Activated T-helper 1 cell treated with anti-CD3 and anti-CD28 coated beads, Interleukin-12 subunit alpha, Interleukin-12 subunit beta, Interleukin-2, Interleukin-4 antibody, amounts not matched to agents 30 ng/mL and 10 ng/mL and 1 ng/mL, durations not matched to agents 14 hours and 24 hours and 36 hours (primary cell): ENCODE measurements at places on chromosomes 4 and X. TPM values are rescaled to one million over a fixed set of nuclear protein-coding genes. Genes with fewer than 3 reads are reported as not detected.

DNA sequence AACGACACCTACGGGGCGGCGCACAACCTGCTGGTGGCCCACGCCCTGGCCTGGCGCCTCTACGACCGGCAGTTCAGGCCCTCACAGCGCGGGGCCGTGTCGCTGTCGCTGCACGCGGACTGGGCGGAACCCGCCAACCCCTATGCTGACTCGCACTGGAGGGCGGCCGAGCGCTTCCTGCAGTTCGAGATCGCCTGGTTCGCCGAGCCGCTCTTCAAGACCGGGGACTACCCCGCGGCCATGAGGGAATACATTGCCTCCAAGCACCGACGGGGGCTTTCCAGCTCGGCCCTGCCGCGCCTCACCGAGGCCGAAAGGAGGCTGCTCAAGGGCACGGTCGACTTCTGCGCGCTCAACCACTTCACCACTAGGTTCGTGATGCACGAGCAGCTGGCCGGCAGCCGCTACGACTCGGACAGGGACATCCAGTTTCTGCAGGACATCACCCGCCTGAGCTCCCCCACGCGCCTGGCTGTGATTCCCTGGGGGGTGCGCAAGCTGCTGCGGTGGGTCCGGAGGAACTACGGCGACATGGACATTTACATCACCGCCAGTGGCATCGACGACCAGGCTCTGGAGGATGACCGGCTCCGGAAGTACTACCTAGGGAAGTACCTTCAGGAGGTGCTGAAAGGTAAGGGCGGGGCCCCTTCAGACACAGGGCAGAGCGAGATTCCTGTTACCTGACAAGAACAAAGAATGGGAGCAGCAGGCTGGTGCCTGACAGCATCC, 11.7 kb downstream of the RPL9 start:
- peak; percentile 24 for DNase-seq

DNA sequence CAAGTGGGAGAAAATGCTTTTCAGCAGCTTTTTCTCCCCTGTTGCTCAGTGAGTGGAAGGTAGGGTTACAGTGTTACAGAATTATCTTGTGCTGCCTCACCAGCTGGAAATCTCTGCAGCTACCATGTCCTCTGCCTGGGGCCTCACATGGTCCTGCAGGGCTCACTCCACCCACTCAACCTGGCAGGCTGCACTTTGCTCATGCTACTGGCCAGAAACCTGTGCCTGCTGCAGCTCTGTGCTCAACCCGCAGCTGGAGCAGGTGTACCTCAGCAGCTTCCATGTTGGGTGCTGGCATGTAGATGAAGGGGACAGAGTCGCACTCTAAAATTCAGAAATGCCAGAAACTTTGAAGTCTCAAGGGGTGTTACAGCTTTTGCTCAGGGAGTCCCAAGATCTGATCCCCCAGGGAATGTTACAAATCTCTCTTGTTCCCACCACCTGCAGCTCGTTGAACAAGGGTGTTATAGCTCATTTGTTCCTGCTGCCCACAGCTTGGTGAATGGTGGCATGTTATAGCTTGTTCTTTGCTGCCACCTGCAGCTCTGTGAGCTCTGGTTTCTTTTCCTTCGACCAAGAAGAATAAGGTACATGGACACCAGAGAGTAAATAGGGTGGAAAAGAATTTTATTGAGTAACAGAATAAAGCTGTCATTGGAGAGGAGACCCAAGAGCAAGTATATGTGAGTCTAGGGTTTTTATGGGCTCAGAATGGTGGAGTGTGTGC, 845.8 kb downstream of the TECRL start:
- DNase-seq, result no peak

ZCCHC13 gene
- not detected in 2 replicates for total RNA-seq

PF4V1 gene
- total RNA-seq, result not detected in 2 replicates

SLC10A6 gene
- not detected in 2 replicates for total RNA-seq
